ENCODE measurements at places on chromosomes 13 and 19. TPM values are rescaled to one million over a fixed set of nuclear protein-coding genes. Genes with fewer than 3 reads are reported as not detected.

Gene TMTC4
- total RNA-seq: 8.7 TPM

Gene ODAD3
- total RNA-seq: 0.75 TPM

Gene CEACAM20
- not detected for total RNA-seq

Gene ZNF835
- not detected for total RNA-seq

Gene KRTDAP
- total RNA-seq: not detected

Gene CEBPA
- 0.17 TPM for total RNA-seq

Gene PRKCG
- total RNA-seq: not detected

Gene CD79A
- total RNA-seq: 0.64 TPM

Gene TIMM13
- 47.1 TPM for total RNA-seq

Gene NTN5
- total RNA-seq: not detected

Gene JAK3
- total RNA-seq: 0.45 TPM

Gene NANOS3
- not detected for total RNA-seq

Gene CTXN1
- total RNA-seq: 1.6 TPM

Gene CGB1
- total RNA-seq: not detected

Gene ASF1B
- 107 TPM for total RNA-seq

Gene PTH2
- total RNA-seq: not detected

Gene ZNF471
- total RNA-seq: 1.6 TPM

Gene GATAD2A
- total RNA-seq: 64.1 TPM
